ENCODE measurements at places on chromosomes 3 and 15.

DNA sequence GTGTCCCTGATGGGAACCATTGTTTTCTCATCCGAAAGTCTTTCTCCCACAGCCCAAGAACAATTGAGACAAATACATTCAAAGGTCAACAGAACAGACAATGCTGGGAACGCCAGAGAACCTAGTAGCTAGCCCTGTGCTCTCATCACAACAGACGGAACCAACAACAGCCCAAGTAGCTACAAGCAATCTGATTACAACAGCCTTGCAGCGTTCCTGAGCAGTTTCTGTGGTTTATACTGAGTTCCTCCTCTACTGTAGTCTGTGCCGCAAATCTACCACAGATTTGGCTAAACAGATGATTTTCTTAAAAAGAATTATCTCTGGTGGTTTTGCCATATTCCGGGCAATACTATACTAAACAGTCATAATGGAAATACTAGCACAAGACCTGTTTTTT, 435.6 kb downstream of the MECOM start:
- no peak for DNase-seq

DNA sequence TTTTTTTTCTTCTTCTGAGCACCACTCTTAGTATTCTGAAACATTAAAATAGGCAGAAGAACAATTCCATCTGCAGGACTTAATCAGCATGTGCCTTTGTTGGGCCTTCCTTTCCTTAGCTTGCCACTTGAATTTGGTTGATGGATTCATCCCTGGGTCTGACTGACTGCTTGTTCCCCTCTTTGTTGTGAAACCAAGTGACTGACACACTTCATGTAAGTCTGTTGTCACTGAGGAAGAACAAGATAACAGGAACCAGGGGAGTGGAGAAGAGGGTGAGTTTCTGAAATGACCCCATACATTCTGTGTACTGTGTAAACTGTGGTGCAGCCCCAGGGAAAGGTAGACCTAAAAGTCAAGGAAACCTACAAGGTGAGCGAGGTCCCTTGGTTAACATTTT, 188.7 kb upstream of the TBC1D5 start:
- no peak for DNase-seq

- DNase-seq, result no peak
Observed at GRCh38 chr3:124412644-124413043, 317.6 kb upstream of the UMPS start.

GRCh38 chr15:51770902-51771301, 19.5 kb downstream of the TMOD2 start:
- no peak for DNase-seq

DNA sequence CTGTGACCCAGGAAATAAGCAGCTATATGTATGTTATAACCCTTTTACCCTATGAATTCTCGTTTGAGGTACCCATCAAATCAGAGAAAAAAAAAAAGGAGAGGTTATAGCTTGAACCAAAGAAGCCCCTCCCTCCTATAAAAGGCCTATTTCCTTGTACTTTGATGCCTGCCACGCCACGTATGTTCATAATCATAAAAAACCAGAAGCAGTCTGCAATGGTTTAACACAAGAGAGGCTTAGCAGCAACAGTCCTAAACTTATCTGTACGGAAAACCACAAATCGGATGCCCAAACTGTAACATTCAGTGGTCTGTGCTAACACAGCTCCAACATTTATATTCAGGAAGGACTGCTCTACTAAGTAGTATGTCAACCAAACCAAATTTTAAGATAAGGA, 21.2 kb downstream of the CCR8 start:
- no peak for DNase-seq

Data from stimulated activated CD8-positive, alpha-beta memory T cell treated with anti-CD3 and anti-CD28 coated beads, Interleukin-2, amount 100 ng/mL, for 48 hours (primary cell).